ENCODE measurements at places on chromosomes 16 and 17.

DNA sequence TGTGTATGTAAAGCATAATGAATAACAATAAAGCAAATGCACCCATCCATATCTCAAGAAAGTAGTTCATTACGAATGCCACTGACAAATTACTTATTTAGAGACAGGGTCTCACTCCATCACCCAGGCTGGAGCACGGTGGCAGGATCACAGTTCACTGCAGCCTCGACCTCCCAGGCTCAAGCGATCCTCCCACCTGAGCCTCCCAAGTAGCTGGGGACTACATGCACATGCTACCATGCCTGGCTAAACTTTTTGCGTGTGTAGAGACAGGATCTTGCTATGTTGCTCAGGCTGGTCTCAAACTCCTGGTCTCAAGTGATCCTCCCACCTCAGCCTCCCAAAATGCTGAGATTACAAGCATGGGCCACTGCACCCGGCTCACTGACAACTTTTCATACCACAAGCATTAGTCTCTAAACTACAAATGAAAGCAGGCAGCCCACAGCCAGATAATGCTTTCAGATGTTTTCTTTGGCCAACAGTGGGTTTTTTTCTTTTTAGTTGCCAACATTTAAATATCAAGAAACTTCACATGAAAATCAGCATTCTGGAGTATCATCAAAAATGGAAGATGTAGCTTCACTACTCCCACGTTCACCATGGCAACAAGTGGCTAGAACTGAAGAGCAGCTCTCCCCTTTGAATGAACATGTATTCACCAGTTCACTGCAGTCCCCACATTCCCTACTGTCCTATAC lies 7.7 kb downstream of the ARHGAP17 start:
- no peak for DNase-seq
- no peaks in the 10 kb centered on the region for H3K27me3 ChIP-seq
- H3K36me3 ChIP-seq = no peaks in the 10 kb centered on the region
- no peak overlapping the region for H3K4me3 ChIP-seq
- H3K27ac ChIP-seq = no peak overlapping the region
- peaks cover 8% of the 10 kb centered on the region for H3K4me1 ChIP-seq

DNA sequence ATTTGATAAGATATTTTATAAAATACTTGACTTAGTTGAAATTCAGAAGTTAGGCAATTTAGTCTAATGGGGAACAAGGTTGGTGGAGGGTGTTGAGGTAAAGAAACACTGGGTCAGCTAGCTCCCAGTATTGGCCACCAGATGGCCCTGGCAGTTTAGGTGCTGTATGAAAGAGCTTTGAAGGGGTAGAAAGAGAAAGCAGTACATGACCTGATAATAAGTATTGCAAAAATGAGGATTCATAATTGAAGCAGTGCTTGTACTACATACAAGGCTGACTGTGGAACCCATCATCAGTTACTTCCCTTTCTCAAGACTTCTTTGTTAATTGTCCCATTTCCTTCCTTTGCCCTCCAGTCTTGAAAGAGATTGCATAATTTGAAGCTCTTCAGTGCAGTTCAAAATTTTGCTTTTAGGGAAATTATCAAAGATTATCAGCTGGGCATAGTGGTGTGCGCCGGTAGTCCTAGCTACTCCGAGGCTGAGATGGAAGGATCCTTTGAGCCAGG lies 29.4 kb downstream of the TANC2 start:
- no peaks in the 10 kb centered on the region for H3K27me3 ChIP-seq
- H3K36me3 ChIP-seq = no peaks in the 10 kb centered on the region
- no peak overlapping the region for H3K4me3 ChIP-seq
- H3K4me1 ChIP-seq = no peaks in the 10 kb centered on the region
- peak; percentile 7 for DNase-seq
- no peak overlapping the region for H3K27ac ChIP-seq

DNA sequence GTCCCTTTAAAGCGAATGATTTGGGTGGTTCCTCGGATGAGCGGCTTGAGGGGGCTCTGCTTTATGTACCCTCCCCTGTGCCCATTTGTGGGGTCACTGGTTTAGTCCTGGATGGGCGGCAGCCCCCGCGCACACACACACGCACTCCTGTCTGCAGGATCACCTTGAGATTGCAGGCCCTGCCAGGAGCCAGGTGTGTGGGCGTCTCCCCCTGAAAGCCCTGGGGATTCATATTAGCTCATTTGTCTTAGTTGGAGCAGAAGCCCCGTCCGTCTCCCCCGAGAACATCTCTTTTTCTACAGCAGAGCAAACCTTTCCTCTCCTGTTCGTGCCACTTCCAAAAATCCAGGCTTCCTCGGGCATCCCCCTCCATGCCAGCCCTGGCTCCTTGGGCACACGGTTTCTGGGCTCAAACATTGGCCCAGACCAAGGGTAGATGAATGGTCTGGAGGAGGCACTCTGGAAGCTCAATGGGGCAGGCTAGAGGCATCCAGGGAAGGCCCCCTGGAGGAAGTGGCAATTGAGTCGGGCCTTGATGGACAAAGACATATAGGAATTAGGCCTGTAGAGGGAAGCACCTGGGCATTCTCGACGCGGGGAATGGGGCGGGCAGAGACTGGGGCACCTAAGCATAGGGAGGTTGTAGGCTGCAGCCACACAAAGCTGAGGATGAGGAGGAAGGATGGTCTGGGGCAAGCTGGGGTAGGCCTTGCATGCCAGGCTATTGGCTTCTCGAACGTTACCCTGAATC lies 218.5 kb upstream of the GSE1 start:
- H3K36me3 ChIP-seq = no peaks in the 10 kb centered on the region
- H3K4me3 ChIP-seq = no peak overlapping the region
- no peak for DNase-seq

DNA sequence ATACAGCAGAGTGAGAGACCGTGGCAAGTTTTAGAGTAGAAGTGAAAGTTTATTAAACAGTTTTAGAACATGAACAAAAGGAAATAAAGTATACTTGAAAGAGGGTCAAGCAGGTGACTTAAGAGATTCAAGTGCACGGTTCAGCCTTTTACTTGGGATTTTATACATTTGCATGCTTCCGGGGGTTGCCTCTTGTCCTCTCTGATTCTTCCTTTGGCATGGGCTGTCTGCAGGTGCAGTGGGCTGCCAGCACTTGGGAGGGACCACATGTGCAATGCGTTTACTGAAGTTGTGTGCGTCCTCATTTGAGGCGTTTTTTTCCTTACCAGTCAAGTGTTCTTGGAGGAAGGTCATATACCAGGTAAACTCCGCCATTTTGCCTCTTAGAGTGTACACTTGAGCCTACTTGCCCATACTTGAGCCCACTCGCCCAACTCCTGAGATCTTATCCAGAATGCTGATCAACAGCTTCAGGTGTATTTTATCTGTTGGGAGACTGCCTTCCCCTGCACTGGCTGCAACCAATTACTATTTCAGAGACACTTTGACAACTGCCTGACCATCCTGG lies 195.2 kb downstream of the IRX5 start:
- no peak for DNase-seq
- H3K4me3 ChIP-seq = no peak overlapping the region
- no peaks in the 10 kb centered on the region for H3K4me1 ChIP-seq
- no peaks in the 10 kb centered on the region for H3K27me3 ChIP-seq
- H3K27ac ChIP-seq = no peak overlapping the region

DNA sequence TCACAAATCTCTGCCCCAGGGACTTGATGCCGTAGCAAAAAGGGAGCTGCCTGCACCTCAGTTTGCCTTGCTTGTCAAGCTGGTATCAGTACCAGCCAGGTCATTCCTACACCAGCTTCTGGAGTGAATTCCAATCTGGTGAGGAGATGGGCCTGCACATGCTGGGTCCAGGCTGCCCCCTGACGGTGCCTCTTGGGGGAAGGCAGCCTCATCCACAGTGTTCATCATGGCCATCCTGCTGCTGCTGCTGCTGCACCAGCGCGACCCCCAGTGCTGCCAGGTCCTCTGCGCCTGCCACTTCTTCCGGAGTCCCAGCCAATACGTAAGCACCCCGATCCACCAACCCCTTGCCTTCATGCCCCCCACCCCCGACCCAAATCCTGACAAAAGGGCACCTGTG lies 8.3 kb downstream of the MRPL27 start:
- DNase-seq = no peak
- peaks cover 36% of the 10 kb centered on the region for H3K36me3 ChIP-seq
- H3K4me3 ChIP-seq = no peak overlapping the region
- peaks cover 6% of the 10 kb centered on the region for H3K4me1 ChIP-seq
- no peak overlapping the region for H3K27ac ChIP-seq

Measured in thyroid gland (tissue), 4 donors.